GM12864 (cell line): ENCODE measurements at places on chromosomes 12 and 14.

DNA sequence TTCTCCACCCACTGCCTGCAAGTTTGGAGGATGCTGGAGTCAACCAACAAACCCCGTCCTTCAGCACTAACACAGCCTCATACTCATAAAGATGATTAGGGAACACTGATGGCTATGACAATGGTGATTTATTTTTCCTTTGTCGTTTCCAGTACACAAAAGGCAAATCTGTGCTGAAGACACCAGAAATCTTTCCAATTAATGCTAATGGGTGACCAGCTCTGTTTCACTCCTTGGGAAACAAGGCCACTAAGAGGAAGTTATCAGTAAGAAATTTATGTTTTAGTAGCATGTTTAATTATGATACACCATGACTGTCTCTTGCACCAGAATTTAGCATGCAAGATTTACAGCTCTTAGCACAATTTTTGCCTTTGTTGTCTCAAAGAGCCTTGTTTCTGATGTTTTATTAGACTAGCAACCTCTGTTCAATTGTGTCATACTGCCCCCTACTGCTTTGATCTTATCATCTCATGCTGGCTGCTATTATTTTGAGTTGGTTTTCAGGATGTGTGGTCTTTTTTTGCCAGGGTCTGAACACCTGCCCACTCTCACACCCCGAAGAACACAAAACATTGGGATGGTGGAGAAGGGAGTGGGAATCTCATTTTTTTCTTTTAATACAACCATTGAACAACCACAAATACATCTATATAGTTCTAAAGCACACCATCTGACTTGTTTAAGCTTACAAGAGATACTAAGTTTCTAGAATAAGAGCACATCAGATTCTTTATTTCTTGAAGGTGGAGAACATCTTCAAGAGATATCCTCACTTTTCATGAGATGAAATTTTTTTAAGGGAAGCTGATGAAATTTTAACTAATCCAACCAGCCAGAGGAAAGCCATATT, 160.9 kb downstream of the SPTSSA start:
- DNase-seq, result no peak

DNA sequence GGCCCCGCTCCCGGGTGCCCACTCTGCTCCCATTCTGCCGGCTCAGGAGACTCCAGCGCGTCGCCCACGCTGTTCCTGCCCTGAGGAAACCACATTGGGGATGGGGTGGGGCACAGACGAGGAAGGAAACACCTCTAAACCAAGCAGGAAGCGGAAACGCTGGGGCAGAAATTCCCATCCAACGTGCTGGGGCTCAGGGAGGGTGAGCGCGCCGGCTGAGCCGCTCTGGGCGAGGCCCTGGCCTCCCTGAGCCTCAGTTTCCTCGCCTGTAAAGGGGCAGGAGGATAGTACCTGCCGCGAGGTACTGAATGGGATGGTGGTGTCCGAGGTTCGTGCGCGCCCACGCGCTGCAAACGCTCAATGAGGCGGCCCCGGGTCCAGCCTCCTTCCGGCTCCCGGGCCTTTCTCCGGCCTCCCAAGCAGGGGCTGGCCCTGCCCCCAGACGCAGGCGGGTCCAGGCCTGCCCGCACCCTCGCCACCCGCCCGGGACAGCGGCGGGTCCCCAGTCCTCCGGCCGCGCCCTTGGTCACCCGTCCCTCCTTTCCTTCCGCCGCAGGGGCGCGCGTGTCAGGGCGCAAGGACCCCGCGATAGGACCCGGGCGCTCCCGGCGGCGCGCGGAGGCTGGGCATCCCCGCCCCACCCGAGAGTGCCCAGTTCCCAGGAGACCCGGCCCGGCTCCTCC, 673 bp downstream of the BEGAIN start:
- no peak for DNase-seq

DNA sequence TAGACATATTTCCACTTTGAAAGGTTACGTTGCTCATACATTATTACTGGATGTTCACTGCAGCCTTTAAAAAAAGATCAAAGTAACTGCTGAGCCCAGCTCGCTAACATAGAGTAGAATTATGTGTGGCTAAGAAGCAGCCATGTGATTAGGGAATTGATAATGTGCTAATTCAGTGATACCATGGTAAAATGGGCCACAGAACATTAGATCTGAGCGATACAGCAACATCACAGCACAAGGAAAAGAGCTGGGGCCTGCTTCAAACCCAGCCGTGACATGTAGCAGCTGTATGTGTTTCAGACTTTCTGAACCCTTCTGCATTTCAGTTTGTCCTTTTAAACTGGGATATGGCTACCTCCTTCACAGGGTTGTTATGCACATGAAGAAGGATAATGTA, 92.3 kb upstream of the LMNTD1 start:
- no peak for DNase-seq

DNA sequence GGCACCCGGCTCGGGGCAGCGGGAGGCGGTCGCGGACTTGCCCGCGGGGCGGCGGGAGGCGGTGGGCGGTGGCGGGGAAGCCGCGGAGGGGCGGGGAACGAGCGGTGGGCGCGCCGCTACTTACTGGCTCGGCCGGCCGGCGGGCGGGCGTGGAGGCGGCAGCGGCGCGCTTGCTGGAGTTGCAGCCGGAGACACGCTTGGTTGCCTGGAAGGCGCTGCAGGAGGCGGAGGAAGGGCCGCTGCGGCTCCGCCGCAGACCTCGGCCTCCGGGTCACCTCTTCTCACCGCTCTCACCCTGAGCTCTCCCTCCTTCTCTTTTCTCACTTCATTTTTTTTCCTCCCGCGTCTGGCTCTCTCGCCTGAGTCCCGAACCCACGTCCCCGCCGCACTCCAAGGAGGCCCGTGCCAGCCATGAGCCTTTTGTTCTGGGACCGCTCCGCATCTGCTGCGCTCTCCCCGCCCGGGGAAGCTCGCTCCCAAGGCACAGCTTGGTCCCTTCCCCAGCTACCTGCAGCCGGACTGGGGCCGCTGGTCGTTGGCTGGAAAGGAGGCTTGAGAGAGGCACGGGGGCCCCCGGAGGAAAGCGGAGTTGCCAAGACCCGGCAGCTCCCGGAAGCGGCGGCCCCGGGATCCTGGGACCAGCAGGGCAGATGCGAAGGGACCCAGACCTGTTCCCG, 592 bp upstream of the KCNK10 start:
- peak; percentile 44 for DNase-seq

DNA sequence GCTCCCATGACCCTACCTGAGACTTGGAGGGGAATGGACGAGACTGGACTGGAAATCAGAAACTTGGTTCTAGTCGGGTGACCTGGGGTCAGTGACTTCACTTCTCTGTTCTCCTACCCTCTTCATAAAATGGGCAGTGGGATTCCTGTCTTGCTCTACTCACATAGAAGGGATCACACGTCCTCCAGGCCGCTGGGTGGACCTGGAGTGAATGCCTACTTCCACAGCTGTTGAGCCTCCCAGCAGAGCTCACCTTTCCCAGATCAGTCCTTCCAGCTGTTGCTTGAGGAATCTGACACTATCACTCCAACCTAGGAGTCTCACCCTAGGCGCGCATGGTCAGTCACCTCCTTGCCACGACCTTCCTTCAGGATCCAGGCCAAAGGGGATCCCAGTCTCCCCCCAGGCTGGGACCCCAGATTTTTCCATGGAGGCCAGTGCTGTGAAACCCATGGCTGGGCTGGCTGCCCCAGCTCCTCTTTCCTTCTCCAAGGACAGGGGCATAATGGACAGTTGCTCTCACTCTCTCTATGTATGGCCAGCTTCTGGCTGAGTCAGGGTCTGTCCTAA, 637 bp downstream of the ACVRL1 start:
- DNase-seq, result no peak

DNA sequence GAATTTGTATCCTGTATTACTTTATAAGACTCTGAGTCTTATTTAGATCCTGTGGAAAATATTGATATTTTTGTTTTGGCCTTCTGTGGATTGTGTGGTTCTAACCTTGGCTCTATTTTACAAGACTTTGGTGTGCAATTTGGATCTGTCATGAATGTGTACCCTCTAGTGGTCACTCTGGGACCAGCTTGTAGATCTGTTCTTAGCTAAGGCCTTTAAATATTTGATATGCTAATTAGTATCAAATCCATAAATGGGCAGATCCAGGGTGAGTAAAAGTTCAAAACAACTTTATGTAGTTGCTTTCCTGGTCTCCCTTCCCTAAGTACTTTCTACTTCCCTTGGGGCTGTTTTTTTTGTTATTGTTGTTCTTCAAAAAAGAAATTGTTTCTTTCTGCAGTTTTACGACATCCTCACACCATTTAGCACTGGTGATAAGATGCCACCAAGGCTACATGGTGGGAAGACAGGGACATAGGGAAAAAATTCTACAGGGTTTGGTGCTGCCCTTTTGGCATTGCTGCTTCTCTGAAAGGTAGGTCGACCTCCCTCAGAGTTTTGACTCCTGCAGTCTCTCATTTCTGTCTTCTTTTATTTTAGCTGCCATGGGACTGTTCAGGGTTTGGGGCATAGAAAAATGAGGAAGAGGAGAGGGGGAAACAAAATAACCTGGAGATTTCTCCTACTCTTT, 238.5 kb downstream of the GPHN start:
- no peak for DNase-seq
